ENCODE measurements at places on chromosomes 3 and 15.

DNA sequence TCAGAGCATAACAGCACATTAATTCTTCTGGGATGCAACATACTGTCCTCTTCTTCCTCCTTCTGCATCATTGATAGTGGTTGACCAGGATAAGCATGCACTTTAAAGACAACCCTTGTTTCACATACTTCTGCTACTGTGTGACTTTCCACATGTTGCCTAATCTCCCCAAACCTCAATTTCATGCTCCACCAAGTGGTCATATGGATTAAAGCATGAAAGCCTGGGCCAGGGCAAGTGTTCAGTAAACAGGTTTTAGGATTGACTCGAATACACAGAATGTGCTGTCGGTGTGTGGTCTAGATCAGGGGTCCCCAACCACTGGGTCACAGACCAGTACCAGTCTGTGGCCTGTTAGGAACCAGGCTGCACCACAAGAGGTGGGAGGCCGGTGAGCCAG, 22.5 kb upstream of the BFSP2 start:
- DNase-seq = peak; percentile 7

GRCh38 chr15:70348581-70349344, 251.0 kb upstream of the TLE3 start:
- peak; percentile 74 for DNase-seq

DNA sequence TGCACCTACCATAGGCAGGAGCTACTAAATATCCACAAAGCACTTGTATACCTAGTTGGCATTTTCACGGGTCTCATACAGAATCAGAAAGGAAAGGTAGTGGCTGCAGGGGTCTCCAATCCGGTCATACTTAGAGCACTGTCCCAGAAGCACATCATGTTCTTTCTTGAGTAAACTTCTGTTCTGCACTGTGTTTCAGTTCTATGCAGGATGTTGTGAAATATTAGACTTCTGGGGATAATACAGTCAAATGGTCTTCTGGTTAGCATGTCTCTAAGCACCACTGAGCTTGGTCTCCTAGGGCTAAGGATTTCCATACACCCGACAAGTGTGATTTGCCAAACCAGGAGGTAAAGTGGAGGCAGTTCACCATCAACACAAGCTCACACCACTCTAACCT, 27.9 kb downstream of the MINDY4B start:
- no peak for DNase-seq

GRCh38 chr3:20125289-20125688, 60.7 kb downstream of the SGO1 start:
- DNase-seq = no peak

- DNase-seq = no peak
Measured at GRCh38 chr3:10008588-10009344, 17.5 kb upstream of the FANCD2 start.

- DNase-seq = no peak
Measured at GRCh38 chr15:88395241-88395640, 71.9 kb downstream of the MRPL46 start.

- no peak for DNase-seq
Measured at GRCh38 chr3:68072062-68072461, 417.6 kb upstream of the SUCLG2 start.

DNA sequence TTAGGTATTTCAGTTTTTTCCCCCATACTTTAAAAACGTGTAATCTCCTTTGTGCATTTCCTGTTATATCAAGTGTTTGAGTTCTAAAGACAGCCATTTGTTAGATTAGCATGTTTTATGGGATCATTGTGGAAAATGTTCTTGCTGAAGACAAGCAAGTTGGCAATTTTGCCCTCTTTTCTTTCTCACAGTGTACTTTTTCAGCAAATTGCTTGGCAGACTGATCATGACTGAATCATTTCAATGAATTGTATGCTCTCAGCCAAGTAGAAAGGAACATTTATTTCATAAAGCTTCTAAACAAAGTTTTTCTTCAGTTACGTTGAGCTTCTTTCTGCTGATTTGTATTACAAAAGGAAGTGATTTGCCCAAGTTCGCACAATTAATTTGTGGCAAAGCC, 51.6 kb downstream of the ATG7 start:
- no peak for DNase-seq

DNA sequence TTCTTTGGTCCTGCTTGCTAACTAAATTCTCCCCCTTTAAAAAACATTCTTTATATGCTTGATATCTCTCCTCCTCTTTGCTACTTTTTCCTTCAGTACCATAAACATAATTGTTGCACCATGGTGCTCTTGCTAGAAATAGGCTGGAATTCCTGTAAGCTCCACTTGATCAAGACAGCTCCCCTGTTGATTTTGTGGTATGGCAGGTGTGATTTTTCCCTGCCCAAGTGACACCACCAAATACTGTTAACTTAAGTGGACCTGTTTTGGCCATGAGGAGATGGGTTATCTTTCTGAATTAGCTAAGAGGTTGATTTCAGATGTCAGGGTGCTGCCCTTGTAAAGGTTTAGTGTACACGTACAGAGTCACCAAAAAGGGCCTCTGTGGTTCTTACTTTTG, 205.3 kb downstream of the CDIN1 start:
- DNase-seq = no peak

GRCh38 chr3:72344647-72345046, 503.6 kb downstream of the SHQ1 start:
- DNase-seq = no peak

- DNase-seq = no peak
Measured at GRCh38 chr3:14344351-14344750, 58.1 kb upstream of the SLC6A6 start.

- DNase-seq = no peak
Measured at GRCh38 chr3:39133822-39134221, 19.6 kb downstream of the CSRNP1 start.

DNA sequence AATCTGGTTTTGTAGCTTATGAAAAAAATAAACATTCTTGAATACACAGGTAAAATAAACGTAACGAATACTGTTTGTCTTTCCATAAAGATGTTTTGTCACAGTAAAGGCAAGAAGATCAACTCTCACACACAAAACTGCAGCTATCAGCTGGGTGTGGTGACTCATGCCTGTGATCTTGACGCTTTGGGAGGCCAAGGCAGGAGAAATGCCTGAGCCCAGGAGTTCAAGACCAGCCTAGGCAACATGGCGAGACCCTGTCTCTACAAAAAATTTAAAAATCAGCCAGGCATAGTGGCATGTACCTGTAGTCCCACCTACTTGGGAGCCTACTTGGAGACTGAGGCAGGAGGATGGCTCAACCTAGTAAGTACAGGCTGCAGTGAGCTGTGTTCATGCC, 39.6 kb downstream of the CBLB start:
- no peak for DNase-seq

DNA sequence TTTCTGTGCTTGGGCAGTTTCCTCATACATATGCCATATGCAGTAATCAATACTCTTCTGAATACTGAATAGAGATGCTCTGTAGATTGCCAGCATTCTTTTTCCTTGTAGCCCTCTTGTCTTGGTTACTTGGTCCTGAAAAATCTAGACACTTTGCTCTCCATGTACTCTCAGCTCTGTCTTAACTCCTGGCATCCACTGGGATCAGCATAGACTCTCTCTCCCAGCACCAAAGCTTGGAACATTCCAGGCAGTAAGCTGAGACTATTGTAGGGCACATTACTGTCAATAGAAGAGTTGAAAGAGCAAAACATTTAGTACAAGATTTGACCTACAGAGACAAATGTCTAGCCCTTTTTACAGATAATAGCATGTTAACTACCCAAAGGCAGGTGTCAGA, 1100.3 kb downstream of the TBL1XR1 start:
- DNase-seq = no peak

- no peak for DNase-seq
Measured at GRCh38 chr3:58999134-58999773, 50.6 kb downstream of the CFAP20DC start.

DNA sequence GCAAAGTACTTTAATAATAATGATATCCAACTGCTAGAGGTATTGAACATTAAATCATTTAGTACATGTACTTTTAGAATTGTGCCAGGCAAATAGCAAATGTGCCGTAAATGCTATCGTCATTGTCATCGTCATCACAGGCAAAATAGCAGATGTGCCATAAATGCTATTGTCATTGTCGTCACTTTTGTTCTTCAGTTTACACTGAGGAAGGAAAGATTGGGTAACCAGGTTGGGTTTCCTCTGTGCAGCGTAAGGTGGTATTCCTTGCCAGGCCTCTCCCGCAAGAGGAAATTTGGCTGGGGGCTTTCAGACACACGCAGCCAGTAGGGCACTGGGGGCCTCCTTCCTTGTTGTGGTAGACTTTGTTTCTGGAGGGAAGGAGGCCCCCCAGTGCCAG, 26.4 kb downstream of the ABHD17C start:
- peak; percentile 77 for DNase-seq

- no peak for DNase-seq
Measured at GRCh38 chr3:79424811-79425210, 343.0 kb downstream of the ROBO1 start.

DNA sequence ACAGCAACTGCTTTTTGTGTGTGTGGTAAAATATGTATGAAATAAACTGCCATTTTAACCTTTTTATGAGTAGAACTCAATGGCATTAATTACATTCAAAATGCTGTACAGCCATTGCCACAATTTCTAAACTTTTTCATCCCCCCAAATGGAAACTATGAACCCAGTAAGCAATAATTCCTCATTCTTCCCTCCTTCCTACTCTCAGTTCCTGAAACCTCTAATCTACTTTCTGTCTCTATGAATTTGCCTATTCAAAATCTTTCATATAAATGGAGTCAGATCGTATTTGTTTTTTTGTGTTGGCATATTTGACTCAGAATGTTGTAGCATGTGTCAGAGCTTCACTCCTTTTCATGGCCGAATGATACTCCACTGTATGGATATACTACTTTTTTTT, 5.3 kb upstream of the BLM start:
- no peak for DNase-seq

- DNase-seq = no peak
Measured at GRCh38 chr3:179715582-179715981, 62.7 kb downstream of the USP13 start.

DNA sequence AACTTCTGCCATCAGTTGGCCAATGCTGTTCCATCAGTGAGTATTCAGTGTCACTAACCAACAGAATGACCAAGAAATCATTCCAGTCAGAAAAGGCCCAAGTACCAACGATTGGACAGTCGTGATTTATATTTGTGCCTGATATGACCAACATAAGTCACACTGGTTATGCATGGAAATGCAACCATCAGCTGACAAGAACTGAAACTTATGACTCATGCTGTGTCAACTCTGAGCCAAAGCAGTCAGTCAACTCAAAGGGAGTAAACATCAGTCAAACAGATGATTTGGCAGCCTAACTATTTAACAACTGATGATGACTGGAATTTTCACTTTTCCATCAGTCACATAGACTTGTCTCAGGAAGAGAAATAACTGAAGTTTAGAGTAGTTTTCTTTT, 142.4 kb downstream of the ANXA2 start:
- no peak for DNase-seq

DNA sequence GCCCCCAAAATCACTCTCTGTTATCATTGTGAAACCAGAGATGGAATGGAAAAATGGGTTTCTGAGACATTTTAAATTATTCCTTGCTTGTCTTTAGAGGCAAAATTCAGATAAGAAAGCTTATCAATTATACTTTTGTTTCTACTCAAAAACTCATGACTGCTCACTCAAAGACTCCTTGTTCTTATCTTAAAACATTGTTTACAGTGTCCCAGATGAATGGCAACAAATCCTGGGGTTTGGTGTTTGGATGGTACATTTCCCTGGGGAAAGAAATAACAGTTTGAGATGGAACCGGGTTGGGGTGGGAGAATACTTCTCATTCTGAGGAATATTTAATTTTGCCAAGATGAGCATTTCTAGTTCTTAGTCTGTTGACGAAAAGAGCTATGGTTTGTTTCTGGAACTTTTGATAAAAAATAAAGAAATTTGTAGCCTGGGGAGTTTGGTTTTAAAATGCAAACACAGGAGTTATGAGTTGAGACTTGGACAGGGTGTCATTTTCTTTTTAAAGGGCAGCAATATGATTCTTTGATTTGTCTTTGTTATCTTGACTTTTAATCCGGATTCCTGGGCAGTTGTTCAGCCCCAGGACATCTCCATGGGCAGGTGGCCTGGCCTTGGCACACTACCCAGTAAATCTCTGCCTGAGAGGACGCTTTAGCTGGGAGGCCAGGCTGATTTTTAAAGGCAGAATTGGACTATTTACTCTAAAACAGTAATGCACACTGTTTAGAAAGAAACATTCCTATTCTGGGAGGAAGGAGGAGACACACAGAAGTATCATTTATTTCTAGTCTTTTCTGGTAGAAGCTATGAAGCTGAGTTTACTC, 32.4 kb downstream of the BTD start:
- no peak for DNase-seq

GRCh38 chr3:50204804-50205412, at the start of gene SLC38A3:
TSS of gene SLC38A3 (plus strand) at chr3:50205271. CDS start at chr3:50214200, 8,929 bp downstream.
- no peak for DNase-seq

- DNase-seq = no peak
Measured at GRCh38 chr3:81531263-81531662, 230.2 kb downstream of the GBE1 start.

- DNase-seq = no peak
Measured at GRCh38 chr3:103657756-103658155, 1222.9 kb downstream of the ZPLD1 start.

- no peak for DNase-seq
Measured at GRCh38 chr3:114389156-114389555, 95.3 kb downstream of the TIGIT start.

GRCh38 chr3:62622553-62623174, 249.3 kb upstream of the FEZF2 start:
- DNase-seq = peak; percentile 3

DNA sequence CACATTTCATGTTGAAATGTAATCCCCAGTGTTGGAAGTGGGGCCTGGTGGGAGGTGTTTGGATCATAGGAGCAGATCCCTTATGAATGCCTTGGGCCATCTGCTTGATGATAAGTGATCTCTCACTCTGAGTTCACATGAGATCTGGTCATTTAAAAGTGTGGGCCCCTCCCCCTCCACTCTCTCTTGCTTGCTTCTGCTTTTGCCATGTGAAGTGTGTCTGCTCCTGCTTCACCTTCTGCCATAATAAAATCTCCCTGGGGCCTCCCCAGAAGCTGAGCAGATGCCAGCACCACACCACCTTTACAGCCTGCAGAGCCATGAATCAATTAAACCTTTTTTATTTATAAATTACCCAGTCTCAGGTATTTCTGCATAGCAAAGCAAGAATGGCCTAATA, 14.2 kb upstream of the CD200R1L start:
- no peak for DNase-seq

GRCh38 chr15:90905306-90906180, 2.4 kb downstream of the MAN2A2 start:
- DNase-seq = no peak

- DNase-seq = no peak
Measured at GRCh38 chr15:101220060-101220459, 31.8 kb downstream of the CHSY1 start.

- no peak for DNase-seq
Measured at GRCh38 chr3:156158656-156159295, 38.4 kb downstream of the KCNAB1 start.

- no peak for DNase-seq
Measured at GRCh38 chr15:59150185-59150584, 45.2 kb downstream of the CCNB2 start.

GRCh38 chr3:181717549-181718171, 5.9 kb downstream of the SOX2 start:
- no peak for DNase-seq
